ENCODE measurements at places on chromosomes 2 and 18.

DNA sequence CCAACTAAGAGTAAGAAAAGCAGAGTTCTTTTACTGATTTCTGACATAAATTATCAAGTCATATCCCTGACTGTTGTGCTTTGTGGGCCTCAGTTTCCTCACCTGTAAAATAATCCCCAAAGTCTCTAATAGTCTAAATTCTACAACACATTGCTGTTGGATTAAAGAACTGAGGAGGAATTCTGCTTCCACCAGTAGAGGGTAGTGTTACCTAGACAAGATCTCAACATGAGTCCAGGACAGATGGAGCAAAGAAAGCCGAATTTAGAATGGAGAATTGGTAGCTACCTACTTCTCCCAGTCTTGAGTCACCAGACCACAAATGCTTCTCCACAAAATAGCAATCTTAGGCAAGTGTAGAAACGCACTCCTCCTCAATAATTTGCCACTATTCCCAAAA, 462.5 kb upstream of the FSHR start:
- no peak for DNase-seq

- DNase-seq, result no peak
These were observed 73.7 kb upstream of the TPO start for GRCh38 chr2:1339388-1340140.

DNA sequence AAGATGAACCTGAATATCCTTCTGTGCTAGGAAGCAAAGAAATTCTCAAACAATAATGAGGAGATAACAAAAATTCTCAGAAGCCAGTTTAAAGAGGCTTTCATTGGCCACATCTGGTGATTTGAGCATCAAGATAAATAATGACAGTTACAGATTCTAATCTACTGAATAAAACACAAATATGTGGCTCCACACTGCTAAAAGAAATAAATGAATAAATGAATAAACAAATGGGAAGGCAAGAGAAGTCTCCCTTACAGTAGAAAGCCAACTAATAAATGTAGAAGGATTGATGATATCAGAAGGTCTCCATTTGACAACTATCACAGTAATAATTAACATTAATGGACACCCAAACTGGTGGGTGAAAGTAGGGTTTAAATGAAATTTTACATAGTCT, 54.6 kb upstream of the ADAM23 start:
- no peak for DNase-seq

- DNase-seq, result no peak
These were observed 9.1 kb upstream of the ZNF804A start for GRCh38 chr2:184589261-184589660.

- DNase-seq, result no peak
These were observed 254.2 kb downstream of the AGPS start for GRCh38 chr2:177646791-177647190.

DNA sequence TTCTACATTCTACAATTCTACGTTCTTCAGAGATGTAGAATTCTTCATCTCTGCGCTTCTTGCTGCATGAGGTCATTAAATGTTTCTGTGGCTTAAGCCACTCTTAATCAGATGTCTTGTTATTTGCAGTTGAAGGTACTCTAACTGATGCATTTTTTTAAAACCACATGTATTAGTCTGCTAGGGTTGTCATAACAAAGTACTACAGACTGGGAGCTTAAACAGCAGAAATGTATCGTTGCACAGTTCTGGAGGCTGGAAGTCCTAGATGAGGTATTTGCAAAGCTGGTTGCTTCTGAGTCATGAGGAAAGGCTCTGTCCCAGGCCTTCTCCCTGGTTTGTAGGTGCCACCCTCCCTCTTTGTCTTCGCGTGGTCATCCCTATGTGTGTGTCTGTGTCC, 176.3 kb upstream of the GLI2 start:
- peak; percentile 95 for DNase-seq

GRCh38 chr2:20291106-20291564, 59.5 kb downstream of the PUM2 start:
- peak; percentile 87 for DNase-seq

DNA sequence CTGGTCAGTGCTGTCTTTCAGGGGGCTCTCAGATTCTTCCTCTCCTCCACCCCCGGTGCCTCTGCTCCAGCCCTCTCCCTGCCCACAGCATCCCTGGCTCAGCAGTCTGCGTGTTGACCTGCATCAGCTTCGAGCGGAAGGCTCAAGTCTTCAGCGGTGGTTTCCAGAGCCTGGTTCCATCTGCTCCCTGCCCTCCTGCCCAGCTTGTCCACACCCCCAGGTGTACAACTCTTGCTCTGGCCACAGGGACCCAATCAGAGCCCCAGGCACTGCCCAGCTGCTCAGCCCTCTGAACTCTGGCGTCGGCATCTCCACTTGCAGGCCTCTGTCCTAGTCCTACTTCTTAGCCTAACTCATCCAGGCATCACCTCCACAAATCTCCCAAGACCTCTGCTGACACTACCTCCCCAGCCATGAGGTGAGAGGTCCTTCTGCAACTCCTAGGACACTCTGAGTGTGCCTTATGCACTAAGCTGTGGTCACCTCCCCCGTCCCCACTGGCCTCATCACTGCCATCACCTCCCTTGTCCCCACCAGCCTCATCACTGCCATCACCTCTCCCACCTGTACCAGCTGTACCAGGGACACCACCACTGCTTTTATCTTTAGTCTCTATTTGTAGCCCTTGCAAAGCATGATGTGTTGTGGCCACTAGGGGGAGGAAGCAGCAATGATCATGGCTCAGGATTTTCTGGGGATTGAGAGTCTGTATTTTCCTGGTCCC, 60.9 kb downstream of the EDAR start:
- DNase-seq, result peak; percentile 85

DNA sequence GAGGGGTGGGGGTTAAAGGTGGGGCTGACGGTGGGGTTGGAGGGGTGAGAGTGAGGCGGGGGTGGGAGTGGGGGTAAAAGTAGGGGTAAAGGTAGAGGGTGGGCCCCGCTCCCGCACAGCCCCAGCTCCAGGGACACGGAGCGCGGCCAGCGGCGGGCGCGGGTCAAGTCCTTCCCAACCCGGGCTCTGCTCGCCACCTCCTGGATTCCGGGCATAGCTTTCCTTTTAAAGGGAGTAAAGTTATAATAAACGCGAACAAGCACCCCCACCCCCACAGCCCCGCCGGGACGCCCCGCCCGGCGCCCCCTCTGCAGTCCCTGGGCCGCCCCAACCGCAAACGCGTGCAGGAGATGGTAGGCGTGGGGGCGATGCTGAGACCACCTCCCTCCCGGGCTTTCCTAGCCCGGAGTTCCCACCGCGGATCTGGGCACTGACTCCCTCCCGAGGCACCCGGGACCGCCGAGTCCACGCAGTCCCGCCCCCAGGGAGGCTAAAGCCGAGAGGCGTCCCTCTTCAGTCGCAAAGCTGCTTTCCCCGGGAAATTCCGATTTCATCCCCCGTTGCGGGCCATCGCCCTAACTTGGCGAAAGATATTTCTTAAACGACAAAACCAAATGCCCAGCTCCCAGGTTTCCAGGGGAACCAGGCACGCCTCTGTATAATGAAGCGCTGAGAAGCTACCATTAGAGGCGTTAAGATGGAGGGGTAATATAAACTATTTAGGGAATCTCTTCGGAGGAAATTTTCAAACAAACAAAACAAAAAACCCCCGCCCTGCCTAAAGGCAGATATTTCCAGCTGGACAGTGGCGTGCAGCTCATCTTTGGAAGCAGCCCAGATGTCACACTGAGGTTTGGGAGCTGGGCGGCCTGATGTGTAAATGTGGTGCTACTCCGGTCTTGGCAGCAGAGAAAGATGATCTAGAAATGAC, at the start of gene LIMS2:
Gene LIMS2, minus strand, starts transcription at position 200 of the 931 bp plus-strand sequence. CDS start 506 bp downstream, outside the sequence.
- DNase-seq, result peak; percentile 68

DNA sequence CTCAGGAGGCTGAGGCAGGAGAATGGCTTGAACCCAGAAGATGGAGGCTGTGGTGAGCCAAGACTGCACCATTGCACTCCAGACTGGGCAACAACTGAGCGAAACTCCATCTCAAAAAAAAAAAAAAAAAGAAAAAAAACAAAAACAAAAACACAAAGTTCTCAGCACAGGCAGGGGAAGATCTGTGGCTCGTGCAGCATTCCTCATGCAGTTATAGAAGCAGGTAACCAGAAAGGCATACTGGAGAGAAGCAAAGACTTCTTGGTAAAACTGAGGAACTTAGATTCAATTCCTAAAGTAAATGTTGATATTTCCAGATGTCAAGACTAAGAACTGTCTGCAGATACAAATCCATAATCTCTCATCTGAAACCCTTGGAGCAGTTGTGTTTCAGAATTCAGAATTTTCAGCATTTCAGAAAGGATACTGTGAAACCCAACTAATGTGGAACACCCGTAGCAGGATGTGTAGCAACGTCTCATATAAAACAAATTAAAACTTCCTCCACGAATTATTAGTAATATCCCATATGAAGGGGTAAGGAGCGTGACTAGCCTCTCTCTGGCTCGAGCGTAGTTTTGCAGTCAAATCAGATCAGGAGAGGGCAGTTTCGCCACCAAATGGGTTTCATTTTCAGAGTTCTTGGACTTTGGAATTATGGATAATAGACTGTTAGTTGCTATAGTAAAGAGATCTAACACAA, 13.2 kb upstream of the SLC25A52 start:
- no peak for DNase-seq

GRCh38 chr2:233048569-233049193, 11.5 kb upstream of the INPP5D start:
- DNase-seq, result no peak

DNA sequence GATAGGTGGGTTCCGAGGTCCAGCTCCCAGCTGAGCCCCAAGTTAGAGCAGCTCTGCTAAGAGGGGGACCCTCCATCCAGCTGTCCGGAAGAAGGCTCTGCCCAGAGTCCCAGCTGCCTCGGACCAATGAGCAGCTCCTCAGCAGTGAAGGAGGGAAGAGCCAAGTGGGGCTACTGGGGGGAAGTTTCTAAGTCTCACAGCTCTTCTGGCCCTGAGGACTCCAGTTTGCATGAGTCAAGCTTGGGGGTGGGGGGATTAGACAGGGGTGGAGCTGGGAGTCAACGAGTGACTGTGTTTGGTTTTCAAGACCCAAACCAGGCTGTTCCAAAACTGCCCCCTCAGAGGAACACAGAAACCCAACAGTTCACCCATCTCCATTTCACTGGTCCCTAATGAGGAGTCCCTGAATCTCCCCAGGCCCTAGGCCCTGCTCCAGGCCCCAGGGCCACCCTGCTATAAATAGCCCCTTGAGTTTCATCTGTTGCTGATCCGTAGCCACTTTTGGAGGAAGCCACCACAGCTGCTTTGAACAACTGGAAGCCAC, 100.9 kb downstream of the TNS1 start:
- peak; percentile 68 for DNase-seq

- peak; percentile 21 for DNase-seq
These were observed 114.5 kb downstream of the METTL8 start for GRCh38 chr2:171319164-171319810.

GRCh38 chr2:223669453-223670225, 67.5 kb upstream of the SCG2 start:
- peak; percentile 30 for DNase-seq

GRCh38 chr2:137411585-137411984, 552.7 kb upstream of the HNMT start:
- no peak for DNase-seq

GRCh38 chr2:88582030-88582429, 45.2 kb downstream of the EIF2AK3 start:
- DNase-seq, result no peak

GRCh38 chr2:177068967-177069366, 143.6 kb upstream of the HNRNPA3 start:
- DNase-seq, result no peak

DNA sequence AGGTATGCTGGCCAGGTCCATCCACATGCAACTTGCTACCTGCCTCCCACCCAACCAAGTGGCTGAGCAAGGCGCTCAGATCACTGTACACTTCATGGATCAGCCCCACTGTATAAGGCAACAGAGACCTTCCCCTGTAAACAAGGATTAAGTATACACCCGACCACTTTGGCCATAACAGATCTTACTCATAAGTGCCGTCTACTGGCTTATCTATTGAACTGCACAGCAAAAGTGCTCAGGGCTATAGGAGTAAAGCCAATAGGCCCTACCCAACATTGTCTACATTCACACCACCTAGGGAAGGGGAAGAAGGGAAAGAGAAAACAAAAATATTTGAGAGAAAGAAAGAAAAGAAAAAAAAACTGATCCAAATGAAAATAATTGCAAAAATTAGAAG, 663.9 kb upstream of the LRRTM1 start:
- no peak for DNase-seq

- no peak for DNase-seq
These were observed 178.9 kb upstream of the APCDD1 start for GRCh38 chr18:10275486-10275885.

GRCh38 chr2:219650426-219651248, 23.2 kb downstream of the SLC4A3 start:
- DNase-seq, result no peak

- DNase-seq, result peak; percentile 63
These were observed 154.5 kb downstream of the ZFP36L2 start for GRCh38 chr2:43071599-43072550.

- DNase-seq, result peak; percentile 77
These were observed 64.1 kb downstream of the CHRNA1 start for GRCh38 chr2:174699993-174700766.

GRCh38 chr2:208036357-208036756, 11.0 kb upstream of the PLEKHM3 start:
- DNase-seq, result peak; percentile 28

DNA sequence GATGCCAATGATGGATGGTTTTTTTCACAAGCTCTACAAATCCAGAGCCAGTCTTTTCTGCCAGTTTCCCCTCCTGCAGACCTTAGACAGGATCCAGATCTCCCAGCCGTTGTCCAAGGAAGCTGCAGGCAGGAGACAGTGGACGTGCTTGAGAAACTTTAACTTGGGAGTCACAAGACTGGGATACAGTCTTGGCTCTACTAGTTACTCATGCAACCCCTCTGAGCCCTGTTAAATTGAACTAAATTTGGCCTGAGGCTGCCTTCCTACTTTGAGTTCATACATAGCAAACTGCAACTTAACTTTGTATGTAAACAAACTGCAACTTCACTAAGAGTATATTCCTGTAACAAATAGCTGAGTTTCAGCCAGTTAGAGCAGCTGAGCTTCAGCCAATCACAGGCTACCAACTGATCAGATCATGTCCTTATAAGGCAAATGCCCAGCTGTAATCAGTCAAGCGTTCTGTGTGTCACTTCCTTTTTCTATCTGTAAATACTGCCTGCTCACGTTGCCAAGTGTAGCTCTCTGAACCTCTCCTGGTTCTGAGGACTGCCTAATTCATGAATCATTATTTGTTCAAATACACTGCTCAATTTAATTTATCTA, 140.9 kb downstream of the CAPN13 start:
- peak; percentile 77 for DNase-seq

- no peak for DNase-seq
These were observed 362.3 kb downstream of the SLC4A3 start for GRCh38 chr2:219989744-219990143.

- no peak for DNase-seq
These were observed 500.7 kb downstream of the RIT2 start for GRCh38 chr18:42614619-42615293.

DNA sequence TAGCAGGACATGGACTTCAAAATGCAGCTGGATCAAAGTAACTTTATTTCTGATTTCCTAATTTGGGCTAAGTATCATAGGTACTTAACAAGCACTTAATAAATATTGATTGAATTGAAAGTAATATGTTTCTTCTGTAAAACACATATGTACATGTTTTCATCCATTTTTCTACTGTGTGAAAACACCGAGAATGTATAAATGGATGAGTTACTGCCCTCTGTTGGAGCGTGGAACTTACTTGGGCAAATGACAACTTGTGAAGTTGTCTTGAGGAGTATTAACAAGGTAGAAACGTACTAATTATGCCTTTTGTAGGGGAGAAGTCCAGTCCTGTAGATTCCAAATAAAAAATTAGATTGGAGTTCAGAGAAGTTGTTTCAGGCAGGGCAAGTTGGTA, 87.2 kb downstream of the PHLPP1 start:
- DNase-seq, result no peak
